ENCODE measurements at places on chromosomes 4 and X.

DNA sequence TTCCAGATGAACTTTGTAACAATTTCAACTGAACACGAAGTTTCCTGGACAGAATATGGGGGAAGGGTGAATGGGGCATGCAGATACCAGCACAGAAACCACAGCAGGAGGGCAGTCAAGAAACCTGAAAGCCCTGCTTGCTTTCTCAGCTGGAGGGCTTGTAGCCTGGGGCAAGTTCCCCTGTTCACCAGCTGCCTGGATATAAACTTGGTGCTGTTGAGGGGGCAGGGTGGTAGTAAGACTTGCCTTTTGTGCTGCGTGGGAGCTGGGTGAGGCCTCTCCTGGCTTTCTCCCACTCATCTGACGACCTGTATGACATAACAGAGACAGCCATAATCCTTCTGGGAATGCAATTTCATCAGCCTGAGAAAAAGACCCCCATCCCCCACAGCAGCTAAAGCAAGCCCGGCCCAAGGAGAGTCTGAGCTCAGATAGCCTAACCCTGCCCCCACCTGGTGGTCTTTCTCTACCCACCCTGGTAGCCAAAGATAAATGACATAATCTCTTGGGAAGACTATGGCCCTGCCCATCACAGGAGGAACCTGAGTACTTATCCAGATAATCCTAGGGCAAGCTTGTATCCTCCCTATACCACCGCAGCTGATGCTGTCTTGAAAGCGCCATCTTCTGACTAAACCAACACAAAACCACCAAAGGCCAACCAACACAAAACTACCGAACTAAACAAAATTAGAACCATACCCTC, 234.3 kb downstream of the LAS1L start:
- DNase-seq = no peak

DNA sequence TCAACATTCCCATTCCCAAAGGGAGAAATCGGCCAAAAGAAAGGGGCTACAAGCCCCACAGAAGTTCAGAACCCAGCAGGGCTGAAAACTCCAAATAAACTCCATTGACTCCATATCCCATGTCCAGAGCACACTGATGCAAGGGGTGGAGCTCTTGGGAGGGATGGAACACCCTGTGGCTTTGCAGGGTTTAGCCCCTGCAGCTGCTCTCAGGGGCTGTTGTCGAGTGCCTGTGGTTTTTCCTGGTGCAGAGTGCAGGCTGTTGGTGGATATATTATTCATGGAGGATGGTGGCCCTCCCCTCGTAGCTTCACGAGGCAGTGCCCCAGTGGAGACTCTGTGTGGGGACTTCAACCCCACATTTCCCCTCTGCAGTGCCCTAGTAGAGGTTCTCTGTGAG, 53.7 kb downstream of the PDGFRA start:
- no peak for DNase-seq

GRCh38 chr4:85268961-85269360, 206.0 kb upstream of the ARHGAP24 start:
- no peak for DNase-seq

DNA sequence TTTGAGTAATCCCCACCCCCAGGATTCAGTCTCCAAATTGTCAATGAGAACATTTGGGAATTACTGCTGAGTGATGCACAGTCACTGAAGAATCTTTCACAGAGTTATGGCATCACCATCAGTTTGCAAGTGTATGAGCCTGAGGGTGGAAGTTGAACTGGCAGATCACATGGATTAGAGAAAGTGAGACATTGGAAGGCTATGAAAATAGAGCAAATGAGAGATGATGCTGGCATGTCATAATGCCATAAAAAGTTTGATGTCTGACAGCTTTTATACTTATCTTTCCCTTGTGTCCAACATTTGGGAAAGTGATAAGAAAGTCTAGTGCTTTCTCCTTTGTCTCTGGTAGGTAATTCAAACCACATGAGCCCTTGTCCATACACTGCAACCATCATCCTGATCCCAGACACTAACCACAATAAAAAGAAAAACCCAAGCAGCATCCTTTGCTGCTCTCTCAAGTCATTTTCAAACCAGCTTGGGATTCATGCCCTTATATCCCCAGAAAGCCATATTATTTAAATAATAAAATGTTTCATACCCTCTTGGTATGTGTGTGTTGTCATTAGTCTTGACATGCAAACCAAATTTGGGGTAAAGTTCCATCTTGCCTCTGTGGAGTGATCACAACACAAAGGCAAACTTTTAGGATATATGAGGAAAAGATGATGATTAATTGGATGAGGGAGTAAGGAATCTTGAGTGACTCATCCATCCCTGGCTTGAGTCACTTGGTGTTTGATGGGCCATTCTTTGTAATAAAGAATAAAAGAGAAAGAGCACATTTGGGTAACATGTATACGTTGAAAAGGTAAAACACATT, 438.9 kb downstream of the GRXCR1 start:
- DNase-seq = no peak

DNA sequence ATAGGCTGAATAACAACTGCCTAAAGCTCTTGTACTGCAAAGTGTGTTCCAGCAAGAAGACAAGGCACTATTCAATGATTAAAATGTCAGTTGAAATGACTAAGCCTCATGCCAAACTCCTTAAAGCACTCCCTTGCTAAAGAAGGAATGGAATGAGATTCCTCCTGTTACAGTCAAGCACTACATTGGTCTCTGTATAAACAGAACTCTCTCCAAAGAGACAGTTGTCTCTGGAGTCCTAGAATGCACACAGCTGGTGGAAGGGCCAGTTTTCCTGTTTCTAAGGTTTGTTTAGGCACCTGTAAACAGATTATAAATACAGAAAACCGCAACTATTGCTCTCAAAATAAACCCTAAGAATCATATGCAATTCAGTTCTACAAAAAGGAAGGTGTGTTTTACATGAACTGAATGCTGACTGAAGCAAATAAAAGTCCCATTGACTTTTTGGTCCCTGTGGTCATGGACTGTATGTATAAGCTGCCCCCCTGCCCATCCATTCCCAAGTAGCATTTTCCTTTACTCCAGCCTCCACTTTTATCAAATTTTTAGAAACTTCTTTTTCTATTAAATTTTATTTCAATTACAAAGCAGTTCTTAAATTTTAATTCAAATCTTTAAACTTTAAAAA, 47.0 kb downstream of the FAT1 start:
- no peak for DNase-seq

DNA sequence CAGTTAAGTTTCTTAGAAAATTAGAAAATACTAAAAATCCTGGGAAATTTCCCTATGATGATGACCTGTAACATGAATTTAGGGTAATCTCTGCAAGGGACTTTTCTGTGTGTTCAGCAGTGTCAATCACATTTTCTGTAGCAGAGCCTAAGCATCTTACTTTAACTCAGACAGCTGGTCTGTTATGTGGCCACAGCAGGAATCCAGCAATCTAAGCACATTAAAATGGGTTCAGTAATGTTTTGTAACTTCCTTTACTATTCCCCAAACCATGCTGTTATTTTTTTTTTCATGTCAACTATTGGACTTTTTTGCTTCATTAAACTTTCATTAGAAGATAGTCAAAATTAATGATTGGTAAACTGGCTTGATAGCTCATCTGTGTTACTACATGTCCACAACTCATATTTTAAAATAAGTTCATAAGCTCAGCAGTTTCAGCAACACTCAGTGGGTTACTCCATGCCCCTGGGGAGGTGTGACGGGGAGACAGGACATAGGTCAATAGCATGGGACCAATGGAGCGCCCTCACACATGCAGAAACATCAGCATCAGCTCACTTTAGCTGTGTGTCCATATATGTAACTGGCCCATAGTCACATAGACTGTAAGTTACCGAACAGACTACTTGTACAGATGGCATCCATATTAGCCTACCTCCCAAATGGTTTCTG, 168.0 kb upstream of the PACRGL start:
- no peak for DNase-seq

GRCh38 chrX:11611965-11612364, 53.8 kb downstream of the ARHGAP6 start:
- no peak for DNase-seq

All from HuH-7.5 (cell line).